ENCODE measurements at places on chromosomes 6 and 20.

DNA sequence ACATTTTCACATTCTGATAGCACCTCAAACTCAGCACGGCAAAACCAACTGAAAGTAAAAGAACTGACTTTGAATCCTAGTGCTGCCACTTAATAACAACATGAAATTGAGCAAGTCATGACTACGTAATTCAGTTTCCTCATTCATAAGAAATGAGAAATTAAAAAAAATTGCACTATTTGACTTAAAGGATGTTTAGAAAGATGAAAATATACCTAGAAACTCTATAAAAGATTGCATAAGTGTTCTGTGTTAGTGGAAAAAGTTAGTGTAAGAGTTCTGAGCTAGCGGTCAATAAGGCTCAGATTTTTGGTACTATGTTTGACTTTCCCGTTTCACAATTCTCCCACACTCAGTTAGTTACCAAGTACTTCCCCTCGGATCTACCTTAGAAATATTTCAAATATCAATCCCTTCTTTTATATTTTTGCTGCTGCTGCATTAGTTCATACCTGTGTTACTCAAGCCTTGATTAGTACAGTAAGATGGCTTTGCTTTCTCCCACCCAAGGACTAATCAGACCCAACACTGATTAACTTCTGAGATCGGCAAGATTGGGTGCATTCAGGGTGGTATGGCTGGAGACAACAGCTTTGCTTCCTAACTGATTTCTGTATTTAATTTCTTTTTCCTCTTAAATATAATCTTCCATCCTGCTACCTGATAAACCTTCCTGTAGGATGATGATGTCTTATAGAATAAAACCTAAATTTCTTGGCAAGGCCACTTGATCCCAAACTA is 25.9 kb downstream of the ECHDC1 start:
- no peak for DNase-seq

- DNase-seq = no peak
Measured at GRCh38 chr6:135782546-135782945, 69.0 kb upstream of the PDE7B start.

DNA sequence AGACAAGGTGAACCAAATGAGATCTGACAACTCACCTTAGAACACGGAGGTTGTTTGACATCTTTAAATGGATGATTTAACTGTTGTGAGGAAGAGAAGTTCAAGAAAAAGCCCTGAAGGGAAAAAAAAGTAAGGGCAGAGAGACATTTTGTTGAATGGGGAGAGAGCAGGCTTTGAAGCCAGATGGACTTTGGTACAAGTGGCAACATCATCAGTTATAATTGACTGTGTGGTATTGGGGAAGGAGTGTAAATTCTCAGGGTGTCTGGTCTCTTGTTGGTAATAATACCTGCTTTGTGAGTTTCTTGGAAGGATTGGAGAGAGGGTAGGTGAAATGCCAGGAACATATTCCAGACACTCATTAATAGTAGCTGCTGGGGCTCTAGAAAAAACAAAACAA is 21.6 kb downstream of the OGFRL1 start:
- no peak for DNase-seq

DNA sequence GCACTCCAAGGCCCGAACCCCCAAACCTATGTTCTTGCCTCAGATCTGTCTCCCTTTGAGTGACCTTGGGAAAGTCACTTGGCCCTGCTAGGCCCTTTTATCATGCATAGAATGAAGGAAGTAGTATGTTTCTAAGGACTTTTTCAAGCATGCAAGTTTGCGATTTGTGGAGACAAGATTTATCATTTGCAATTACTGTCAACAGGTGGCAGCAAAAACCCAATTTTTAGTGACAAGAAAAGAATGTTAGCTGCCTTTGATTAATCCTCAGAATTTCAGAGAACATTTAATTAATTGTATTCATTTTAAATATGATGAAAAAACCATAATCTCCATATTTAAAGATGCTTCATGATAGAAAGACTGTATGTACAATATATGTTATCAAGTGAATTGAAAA is 28.3 kb upstream of the PREP start:
- no peak for DNase-seq

GRCh38 chr6:2589171-2589661 is 161.5 kb downstream of the MYLK4 start:
- no peak for DNase-seq

DNA sequence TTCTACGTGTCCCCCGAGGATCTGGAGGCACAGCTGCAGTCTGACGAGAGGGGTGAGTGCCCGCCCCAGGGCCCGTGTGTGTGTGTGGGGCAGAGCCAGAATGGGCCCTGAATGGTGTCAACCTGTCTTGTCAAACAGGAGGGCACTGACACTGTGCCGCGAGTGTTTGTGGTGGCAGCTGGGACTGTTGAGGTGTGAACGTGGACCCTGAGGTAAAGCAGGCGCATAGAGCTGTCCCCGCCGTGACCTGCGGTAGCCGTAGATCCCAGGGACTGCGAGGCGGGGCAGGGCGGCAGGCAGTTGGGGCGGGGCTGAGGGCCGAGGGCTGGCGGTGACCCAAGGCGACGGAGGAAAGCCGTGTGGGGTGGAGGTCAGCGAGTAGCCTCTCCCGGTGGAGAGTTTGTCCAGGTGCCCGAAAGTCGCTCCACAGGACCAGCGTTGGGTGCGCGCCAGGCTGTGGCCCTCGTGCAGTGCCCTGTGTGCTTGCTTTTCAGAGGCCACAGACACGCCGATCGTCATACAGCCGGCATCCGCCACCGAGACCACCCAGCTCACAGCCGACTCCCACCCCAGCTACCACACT is 25.2 kb downstream of the UCKL1 start:
- no peak for DNase-seq

GRCh38 chr20:44066645-44067606 is 120.1 kb downstream of the JPH2 start:
- peak; percentile 42 for DNase-seq

- DNase-seq = no peak
Measured at GRCh38 chr6:36120539-36120938, 9.8 kb upstream of the MAPK13 start.

GRCh38 chr6:98574984-98575383 is 259.4 kb upstream of the POU3F2 start:
- DNase-seq = no peak

GRCh38 chr20:47950124-47950912 is 165.0 kb upstream of the SULF2 start:
- DNase-seq = no peak

GRCh38 chr20:51665543-51666118 is 102.6 kb downstream of the ATP9A start:
- DNase-seq = no peak

- no peak for DNase-seq
Measured at GRCh38 chr6:130716466-130716865, 110.7 kb upstream of the SMLR1 start.

DNA sequence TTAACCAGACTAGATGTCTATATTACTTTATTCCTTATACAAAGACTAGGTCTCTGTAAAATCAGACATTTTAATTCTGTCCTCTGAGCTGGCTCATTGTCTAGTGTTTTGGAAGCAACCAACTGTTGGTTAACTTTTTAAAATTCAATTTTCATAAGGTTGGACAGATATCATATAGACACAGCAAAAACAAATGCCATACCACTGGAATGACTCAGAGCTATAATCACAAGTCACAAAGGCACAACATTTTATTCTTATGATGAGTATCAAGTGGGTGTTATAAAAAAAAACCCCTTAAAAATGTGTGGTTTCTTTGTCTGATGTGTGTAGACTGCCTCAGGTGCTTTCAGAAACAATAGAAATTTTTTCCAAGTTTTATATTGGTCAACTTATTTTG is 296.2 kb upstream of the MARCKS start:
- DNase-seq = no peak

- DNase-seq = no peak
Measured at GRCh38 chr20:53202777-53203176, 230.6 kb downstream of the TSHZ2 start.

GRCh38 chr20:44946271-44946852 is 13.8 kb downstream of the TOMM34 start:
- DNase-seq = no peak

GRCh38 chr6:142822842-142823241 is 122.1 kb downstream of the HIVEP2 start:
- DNase-seq = no peak

- no peak for DNase-seq
Measured at GRCh38 chr6:170048615-170049256, 242.1 kb downstream of the DLL1 start.

DNA sequence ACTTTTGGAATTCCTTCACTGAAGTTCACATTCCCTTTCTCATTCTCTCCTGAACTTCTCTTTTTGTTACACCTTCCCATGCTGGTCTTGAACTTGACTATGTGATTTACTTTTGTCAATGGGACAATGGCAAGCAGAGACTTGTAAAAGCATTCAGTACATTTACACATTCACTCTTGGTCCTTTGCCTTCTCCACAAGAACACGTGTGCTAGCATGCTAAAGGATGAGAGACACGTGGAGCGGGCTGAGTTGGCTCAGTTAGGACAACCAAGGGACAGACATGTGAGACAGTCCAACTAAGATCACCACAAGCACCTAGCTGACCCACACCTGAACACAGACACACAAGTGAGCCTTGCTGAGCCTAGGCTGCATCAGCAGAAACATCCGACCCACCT is 91.3 kb upstream of the PAK5 start:
- DNase-seq = no peak

- DNase-seq = no peak
Measured at GRCh38 chr20:24701027-24701426, 231.6 kb downstream of the SYNDIG1 start.

DNA sequence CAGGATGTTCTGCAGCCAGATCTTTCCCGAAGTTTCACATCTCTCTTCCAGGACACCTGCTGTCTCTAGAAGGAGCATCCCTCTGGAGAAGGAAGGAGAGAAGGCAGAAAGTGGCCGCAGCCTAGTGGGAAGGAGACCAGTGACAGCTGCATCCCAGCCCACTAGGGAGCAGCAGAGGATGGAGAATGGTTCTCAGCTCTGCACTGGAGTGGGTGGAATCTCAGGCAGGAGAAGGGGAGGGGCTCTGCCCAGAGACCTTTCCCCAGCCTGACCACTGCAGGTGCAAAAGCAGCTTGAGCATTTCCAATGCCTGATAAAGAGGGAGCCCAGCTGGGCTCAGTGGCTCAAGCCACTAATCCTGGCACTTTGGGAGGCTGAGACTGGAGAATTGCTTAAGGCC is 32.3 kb downstream of the NCR2 start:
- peak; percentile 72 for DNase-seq

- peak; percentile 12 for DNase-seq
Measured at GRCh38 chr20:57888591-57888990, 178.8 kb upstream of the PMEPA1 start.

- no peak for DNase-seq
Measured at GRCh38 chr6:114581293-114581692, 238.5 kb upstream of the HS3ST5 start.

DNA sequence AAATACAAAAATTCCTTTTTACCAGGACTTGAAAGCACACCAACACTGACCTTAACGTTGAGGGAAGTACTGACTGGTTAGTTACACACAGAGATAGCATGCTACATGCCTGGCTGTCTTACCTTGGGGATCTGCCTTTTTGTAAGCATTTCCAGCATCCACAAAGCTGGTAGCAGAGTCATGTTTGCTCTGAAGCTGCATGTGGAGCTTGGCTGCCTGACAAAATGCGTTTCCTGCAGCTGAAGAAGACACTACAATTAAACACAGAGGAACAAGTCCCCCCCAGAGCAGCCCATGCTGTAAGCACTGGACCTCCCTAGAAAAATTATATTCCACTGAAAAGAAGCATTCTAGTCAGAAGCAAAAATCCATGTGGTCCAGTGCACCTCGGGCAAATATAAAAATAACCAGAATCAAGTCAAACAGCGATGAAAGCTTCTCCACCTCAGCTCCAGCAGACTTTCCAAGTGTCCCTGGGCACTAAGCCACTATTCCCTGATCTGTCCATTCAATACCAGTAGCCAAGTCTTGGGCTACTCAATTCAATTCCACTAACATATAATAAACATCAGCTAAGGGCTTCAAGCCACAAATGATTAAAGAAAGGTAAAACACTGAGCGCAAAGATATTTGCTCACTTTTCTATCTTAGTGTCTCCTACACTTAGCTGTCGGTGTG is 24.2 kb downstream of the NAPB start:
- DNase-seq = no peak

- DNase-seq = no peak
Measured at GRCh38 chr6:108742041-108742440, 106.2 kb upstream of the ARMC2 start.

DNA sequence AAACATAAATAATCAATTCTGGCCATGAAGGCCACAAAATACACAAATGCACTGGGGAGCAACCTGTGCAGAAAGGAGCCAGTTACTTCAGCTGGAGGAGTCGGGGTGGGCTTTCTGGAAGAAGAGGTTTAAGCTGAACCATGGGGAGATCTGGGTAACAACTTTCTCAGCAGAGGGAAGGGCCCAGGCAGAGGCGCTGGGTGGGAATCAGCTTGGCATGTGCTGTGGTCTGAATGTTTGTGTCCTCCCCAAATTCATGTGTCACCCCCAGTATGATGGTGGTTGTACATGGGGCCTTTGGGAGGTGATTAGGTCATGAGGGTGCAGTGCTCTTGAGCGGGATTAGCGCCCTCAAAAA is 107.9 kb downstream of the SYCP2 start:
- DNase-seq = peak; percentile 25

DNA sequence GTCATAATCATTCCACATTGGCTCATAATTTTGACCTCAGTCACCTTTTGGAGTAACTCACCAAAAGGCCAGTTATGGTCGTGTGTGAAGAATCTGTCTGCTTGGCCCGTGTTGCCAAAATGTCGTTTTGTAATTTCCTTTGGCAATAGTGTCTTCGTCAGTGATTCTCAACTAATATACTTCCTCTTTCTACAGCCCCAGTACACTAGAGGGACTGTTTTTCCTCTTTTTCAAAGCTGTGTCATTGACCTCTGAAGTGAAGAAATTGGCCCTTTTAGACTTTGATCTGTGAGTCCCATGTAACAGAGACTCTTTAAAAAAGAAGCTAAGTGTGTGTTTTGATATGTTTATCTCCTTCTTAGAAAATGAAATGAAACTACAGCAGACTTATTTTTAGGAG is 5.2 kb downstream of the FOXO3 start:
- no peak for DNase-seq

- DNase-seq = no peak
Measured at GRCh38 chr6:35730745-35731413, 6.0 kb upstream of the ARMC12 start.

DNA sequence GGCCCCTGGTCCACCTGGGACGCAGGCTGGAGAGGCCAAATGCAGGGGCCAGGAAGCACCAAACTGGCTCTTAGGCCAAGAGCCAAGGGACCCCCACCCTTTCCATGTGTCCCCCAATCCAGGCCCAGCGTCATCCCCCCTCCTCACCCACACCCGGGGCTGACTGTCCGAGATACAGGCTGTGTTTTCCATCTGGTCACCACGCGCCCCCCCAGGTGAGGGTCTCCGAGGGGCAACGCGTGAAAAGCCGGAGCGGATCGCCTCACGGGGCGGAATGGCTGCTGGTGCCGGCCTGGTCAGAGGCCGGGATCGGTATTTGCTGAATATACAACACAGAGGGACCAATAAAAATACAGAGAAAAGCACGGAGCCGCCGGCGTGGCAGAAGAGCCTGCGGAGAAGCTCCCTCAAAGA is 5.2 kb upstream of the ABHD16B start:
- DNase-seq = no peak
